ENCODE measurements at places on chromosomes 11 and 22.

- DNase-seq, result no peak
These were observed 266.7 kb upstream of the CTSC start for GRCh38 chr11:88604260-88604659.

DNA sequence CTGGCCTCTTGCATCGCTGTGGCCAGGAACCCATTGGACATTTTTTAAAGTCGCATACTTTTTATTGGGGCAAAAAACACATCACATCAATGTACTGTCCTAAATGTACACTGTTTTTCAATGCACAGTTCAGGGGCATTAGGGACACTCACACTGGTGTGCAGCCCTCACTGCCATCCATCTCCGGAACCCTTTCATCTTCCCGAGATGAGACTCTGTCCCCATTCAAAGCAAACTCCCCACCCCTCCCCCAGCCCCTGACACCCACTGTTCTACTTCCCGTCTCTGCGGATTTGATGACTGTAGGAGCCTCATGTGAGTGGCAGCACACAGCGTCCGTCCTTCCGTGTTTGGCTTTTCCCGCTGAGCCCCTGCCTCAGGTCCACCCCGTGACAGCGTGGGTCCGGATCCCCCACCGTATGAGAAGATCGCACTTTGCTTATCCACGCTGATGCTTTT is 41.8 kb upstream of the TH start:
- DNase-seq, result peak; percentile 22

DNA sequence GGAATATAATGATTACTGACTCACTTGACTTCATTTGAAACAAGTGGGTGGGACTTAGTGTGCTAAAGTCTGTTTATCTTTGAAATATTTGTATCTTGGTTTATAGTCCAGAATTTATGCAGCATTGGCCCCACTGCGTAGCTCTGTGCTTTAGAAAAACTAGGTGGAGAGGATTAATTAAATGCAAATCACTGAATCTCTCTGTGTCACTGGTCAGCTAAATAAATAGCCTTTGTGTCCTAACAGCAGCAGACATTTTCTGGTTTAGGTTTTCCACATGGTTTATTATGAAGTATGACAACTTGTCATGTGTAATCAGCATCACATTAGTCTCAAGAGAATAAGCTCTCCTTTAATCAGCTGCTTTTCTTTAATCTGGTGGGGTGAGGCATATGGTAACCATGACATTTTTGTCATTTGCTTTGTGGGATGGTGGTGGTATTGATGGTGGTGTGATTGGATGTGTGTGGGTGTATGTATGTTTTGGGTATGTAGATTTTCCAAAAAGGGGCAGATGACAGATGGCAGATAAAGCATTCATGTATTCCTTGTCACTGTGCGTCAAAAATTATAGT is 33.9 kb downstream of the BCL2L13 start:
- no peak for DNase-seq

DNA sequence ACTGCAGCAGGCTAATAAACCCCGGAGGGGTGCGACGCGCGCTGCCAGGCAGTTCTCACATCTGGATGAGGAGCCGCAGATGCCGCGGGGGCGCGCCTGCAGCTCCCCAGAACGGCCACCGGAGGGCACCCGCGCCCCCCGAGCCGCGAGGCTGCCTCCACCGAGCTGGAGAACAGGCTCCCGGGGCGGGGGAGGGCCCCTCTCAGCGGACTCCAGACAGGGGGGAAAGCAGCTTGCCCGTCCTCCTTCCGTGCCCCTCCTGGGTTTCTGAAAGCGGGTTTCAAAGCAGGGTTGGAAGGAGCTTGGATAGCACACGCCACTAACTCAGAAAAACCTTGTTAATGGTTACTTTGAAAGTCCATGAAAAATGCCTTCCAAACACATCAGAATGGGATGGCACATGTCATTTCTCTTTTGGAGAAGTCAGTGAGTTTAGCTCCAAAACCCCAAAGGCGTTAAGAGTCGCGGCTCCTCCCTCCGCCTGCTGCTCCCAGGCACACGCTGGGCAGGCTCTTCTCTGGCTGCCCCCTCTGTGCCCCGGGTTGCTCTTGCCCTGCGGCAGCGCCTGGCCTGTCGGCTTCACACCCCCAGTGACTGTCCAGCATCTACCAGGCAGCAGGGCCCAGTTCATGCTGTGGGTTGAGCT is 317.8 kb downstream of the NTM start:
- DNase-seq, result no peak

GRCh38 chr22:48051796-48052620 is 1289.6 kb downstream of the TBC1D22A start:
- DNase-seq, result no peak

DNA sequence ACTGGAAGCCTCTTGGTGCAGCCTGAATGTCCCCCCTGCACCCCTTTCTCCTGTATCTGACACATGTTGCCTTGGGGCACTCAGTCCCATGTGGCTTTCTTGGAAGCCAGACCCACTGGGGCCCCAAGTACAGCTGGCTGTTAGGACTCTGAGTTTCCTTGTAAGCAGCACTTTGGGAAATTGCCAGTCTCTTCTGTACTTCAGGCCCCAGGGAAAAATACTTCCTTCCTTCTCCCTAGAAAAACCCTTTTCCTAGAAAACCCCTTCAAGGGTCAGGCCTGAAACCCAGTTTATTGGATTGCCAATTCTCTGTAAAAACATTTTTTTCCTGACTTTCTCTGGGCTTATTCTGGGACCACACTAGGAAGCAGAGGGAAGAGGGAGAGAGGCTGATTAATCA is 360.3 kb downstream of the TENM4 start:
- no peak for DNase-seq

DNA sequence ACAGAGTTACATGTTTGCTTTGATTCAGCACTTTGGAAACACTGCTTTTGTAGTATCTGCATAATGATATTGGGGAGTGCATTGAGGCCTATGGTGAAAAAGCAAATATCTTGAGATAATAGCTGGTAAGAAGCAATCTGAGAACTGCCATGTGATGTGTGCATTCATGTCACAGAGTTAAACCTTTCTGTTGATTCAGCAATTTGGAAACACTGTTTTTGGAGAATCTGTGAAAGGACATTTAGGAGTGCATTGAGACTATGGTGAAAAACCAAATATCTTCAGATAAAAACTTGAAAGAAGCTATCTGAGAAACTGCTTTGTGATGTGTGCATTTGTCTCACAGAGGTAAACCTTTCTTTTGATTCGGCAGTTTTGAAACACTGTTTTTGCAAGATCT is 346.8 kb downstream of the OR4C45 start:
- DNase-seq, result no peak

DNA sequence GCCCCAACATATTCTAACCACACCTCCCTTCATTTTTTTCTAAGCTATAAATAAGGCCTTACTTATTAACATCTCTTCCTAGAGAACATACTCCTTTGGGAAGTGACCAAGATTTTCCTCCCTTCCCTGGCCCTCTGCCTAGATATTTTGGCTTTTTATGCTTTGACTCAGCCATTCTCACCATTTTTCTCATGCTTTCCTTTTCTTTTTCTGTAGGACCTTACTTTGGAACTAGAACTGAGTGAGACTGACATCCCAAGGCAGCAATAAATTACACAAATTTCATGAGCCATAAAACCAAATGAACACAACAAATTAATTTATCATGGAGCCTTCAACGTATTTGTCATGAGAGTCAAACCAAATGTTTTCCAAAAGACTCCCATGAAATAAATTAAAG is 142.7 kb upstream of the CTSC start:
- DNase-seq, result no peak

GRCh38 chr11:65430406-65431217 is 8.0 kb downstream of the NEAT1 start:
- DNase-seq, result peak; percentile 11

- DNase-seq, result no peak
These were observed 1248.9 kb downstream of the JRKL start for GRCh38 chr11:97638641-97639224.

GRCh38 chr22:24091551-24092420 is 80.7 kb downstream of the CABIN1 start:
- no peak for DNase-seq

GRCh38 chr11:70798296-70798695 is 400.0 kb downstream of the CTTN start:
- DNase-seq, result no peak

GRCh38 chr22:23649071-23649501 is 17.0 kb upstream of the DRICH1 start:
- DNase-seq, result no peak

GRCh38 chr22:38104084-38104483 is 6.4 kb downstream of the BAIAP2L2 start:
- no peak for DNase-seq

GRCh38 chr22:41682033-41682807 is 6.4 kb downstream of the SNU13 start:
- DNase-seq, result peak; percentile 88

- peak; percentile 98 for DNase-seq
These were observed 12.5 kb upstream of the TMPRSS6 start for GRCh38 chr22:37121887-37122591.

GRCh38 chr22:46931881-46932280 is 169.4 kb downstream of the TBC1D22A start:
- DNase-seq, result no peak
